ENCODE measurements at places on chromosomes 16 and 17.

DNA sequence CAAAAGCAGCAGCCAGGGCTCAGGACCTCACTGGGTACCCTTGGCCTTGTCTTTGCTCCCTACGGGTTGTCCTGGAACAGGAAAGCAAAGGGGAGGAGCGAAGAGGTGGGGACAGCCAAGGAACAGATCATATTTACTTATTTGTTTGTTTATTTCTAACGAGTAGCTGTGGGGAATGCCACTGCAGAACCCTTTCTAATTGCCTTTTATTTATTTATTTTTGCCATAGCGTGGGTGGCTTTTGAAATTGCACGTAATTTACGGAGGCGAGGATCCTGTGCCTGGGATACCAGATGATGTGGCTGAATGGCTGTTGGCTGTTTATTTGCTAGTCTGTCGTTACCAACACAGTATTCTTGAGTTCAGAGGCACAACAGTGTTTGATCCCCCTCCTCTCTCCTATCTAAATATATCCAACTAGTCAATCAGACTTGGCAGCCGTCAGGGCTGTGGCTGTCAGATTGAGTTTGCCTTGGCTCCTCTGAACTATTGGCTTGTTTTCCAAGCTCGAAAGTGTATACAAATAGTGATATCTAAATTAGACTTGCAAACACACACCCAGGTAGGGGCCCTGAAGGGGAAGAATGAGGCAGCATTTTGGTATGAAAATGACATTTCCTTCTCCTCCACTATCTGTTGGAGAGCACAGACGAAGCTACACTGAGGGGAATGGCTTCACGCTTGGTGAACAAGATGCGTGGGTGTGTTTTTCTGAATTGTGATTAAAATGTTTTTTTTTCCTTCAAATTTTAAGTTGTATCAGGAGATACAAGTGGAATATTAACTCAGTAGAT, 110.4 kb downstream of the MSI2 start:
- DNase-seq, result no peak

- no peak for DNase-seq
Measured at GRCh38 chr16:50268352-50268751, 2.0 kb downstream of the ADCY7 start.

DNA sequence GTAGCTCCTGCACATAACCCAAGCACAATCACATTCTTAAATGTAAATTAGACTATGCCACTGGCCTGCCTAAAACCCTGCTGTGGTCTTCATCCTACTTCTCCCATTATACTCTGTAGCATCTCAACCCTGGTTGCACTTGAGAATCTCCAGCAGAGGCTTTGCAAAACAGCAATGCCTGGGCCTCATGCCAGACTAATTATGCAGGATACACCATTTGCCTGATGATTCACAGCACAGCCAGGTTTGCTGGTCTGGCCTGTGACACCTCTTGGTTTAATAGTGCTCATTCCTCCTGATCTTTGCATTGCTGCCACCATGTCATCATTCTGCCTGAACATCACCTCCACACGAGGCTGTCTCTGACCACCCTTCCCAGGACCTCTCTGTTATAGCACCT, 491.9 kb upstream of the TOM1L1 start:
- DNase-seq, result no peak

DNA sequence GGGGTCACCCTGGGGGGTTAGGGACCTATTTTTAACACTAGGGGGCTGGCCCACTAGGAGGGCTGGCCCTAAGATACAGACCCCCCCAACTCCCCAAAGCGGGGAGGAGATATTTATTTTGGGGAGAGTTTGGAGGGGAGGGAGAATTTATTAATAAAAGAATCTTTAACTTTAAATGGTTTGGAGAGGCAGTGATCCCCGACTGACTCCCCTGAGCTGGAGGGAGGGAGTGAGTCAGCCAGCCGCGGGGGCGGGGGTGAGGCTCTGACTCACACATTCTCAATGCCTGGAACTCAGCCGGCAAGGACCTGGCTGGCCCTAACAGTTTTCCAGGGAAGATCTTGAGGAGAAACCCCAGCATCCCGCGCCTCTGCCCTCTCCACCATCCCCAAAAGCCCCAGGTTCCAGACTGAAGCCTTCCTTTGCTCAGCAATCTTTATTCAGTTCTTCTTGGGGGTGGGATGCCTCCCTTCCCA, 1.5 kb downstream of the HCFC1R1 start:
- no peak for DNase-seq

- no peak for DNase-seq
Measured at GRCh38 chr17:55086635-55087058, 118.1 kb downstream of the STXBP4 start.

DNA sequence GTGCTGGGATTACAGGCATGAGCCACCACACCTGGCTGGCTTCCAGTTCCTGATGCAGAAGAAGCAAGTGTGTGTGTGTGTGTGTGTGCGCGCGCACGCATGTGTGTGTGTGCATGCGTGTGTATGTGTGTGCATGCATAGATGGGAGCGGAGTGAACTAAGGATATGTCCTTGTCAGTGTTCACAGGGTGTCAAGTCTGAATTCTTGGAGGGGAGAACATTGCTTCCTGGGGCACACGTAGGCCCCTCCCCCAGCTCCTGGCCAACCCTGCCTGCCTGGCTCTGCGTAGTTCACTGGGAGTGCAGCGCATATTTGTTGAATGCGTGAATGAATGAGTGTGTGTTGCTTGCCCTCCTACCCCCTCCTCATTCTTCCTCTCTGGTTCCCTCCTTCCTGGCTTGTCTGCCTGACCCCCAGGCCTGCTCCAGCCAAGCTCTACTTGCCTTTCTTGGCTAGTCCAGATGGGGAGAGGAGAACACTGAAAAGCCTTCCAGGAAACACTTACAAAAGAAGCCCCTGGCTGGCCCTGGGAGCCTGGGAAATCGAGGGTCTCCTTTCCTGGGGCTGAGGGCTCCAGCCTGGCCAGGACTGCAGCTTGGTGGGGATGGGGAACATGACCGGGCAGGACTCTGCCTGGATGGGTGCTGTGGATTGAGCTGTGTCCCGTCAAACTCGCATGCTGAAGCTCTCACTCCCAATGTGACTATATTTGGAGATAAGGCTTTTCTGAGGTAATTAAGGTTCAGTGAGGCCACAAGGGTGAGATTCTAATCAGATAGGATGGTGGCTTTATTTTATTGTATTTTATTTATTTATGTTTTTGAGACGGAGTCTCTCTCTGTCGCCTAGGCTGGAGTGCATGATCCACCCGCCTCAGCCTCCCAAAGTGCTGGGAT, 27.9 kb downstream of the IGFBP4 start:
- no peak for DNase-seq

- DNase-seq, result no peak
Measured at GRCh38 chr16:55756963-55757362, 75.9 kb downstream of the CES1 start.
